Activated T-helper 1 cell treated with anti-CD3 and anti-CD28 coated beads, Interleukin-2, amount 50 U/mL, for 16 hours (primary cell): ENCODE measurements at places on chromosomes 11 and 22.

DNA sequence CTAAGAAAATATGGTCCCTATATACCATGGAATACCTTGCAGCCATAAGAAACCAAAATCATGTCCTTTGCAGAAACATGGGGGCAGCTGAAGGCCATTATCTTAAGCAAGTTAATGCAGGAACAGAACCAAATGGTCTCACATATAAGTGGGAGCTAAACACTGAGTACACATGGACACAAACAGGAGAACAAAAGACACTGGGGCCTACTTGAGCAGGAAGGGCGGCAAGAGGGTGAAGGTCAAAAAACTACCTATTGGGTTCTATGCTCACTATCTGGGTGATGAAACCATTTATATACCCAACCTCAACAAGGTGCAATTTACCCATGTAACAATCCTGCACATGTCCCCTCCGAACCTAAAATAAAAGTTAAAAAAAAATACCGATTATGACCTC lies 22.5 kb downstream of the GAS2 start:
- DNase-seq: no peak

DNA sequence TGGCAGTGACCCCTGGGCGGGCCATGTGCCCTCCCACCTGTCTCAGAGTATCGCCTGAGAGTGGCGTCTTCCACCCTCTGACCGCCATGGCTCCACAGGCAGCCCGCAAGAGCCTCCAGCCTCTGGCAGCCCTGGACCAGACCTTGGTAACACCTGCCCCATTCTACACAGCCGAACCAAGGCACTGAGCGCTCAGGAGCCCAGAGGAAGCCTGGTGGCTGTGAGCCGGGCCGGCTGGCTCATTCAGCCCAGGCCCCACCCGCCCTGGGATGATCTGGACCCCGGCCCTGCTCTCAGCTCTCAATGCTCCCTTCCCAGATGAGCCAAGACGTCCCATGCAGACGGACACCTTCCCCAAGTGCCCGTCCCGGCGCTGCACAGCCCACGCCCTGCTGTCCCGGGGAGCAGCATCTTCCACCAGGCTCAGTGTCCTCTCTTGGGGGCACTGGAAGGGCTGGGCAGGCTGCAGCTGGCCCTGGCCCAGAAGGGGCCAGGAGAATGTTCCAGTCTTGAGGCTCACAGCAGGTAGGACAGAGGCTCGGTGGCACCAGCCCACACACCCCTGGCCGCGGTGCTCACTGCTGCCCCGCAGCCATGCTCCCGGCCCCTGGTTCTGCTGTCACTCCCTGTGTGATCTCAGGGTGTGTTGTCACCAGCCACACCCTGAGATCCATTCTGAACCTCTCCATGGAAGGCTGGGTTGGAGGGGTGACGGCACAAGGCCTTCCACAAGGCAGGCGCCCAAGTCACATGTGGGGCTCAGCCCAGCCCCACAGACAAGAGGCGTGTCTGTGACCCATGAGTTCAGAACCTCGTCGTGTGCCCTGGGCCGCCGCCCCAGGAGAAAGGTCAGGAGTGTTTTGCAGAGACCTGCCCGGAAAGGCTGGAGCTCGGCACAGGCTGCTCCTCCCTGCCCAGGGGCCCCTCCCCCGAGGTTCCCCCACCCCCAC lies 24.2 kb upstream of the PPARA start:
- no peak for DNase-seq

GRCh38 chr22:24803064-24803542 lies 2.9 kb upstream of the SGSM1 start:
- DNase-seq: peak; percentile 20

DNA sequence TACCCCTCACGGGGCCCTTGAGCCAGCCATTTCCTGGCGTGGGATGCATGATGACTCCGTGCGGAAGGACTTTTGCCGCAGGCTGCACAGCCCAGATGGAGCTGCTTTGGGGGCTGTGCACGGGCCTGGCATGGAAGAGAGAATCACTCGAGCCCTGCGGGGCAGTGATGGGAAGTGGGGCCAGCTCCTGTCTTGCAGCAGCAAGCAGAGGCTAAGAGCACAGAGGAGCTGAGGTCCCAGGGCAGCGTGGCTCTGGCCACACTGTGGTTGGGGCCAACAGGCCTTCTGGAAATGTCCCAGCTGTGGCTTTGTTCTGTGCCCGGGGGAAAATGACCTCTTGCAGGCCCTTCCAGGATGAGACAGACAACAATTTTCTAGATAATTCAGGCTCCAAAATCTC lies 92.7 kb upstream of the TIMP3 start:
- DNase-seq: no peak

DNA sequence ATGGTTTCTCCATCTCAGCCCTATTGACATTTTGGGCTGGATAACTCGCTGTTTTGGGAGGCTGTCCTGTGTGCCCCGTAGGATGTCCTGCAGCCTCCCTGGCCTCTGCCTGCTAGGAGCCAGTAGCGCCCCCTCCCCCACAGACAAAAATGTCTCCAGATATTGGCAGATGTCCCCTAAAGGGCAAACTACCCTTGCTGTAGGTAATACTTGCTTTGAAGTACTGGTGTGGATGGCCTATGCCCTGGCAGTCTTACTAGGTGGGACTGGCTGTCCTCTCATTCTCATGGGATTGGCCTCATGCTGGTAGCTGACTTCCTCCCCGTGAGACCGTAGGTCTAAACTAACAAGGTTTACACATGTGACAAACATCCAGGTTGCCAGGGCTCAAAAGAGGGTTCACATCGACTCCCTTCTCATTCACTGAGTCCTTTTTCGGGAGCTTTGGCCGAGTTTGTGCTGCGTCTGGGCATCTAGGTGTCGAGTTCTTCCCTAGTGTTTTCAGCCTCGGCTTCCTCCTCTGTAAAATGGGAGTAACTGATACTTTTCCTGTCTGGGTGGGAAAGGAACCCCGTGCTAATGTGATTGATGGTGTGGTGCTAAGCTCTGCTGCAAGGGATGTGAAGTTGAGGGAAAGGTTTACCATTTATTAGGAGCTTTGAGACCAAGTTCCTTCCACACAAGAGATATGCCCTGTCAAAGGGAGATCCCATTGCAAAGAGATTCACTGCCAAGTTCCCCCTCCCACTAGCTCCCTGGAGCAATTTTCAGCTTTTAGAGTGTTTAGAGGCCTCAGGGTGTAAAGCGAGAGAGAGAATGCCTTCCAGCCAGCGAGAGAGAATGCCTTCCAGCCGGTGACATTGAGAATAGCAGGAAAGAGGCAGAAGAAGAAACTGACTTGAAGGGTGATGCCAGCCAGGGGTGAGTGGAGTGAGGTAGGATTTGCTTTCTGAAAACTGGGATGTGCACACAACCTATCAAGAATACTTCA lies 17.0 kb downstream of the PTPRJ start:
- no peak for DNase-seq

DNA sequence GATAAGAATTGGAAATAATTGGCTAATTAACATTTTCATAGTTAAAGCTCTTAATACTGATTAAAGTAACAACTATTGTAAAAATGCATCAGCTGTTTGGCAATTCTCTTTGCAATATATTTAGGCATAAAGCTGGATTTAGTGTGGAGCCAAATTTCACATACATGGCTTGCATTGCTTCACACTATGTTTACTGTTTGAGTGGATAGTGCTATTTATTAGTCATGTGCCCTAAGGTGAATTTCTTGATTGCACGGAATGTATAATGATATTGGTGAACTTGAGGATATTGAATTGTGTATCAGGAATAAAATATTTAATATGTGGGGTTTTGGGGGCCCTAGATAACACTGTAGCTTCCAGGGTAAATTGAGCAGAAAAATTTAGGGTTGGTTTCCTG lies 100.9 kb downstream of the AASDHPPT start:
- DNase-seq: no peak

DNA sequence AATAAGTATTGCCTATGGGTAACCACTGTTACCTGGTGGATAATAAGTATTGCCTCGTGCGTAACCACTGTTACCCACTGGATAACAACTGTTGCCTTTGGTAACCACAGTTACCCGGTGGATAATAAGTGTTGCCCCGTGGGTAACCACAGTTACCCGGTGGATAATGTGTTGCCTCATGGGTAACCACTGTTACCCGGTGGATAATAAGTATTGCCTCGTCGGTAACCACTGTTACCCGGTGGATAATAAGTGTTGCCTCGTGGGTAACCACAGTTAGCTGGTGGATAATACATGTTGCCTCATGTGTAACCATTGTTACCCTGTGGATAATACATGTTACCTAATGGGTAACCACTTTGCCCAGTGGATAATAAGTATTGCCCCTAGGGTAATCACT lies 9.8 kb upstream of the NXPE4 start:
- DNase-seq: no peak

DNA sequence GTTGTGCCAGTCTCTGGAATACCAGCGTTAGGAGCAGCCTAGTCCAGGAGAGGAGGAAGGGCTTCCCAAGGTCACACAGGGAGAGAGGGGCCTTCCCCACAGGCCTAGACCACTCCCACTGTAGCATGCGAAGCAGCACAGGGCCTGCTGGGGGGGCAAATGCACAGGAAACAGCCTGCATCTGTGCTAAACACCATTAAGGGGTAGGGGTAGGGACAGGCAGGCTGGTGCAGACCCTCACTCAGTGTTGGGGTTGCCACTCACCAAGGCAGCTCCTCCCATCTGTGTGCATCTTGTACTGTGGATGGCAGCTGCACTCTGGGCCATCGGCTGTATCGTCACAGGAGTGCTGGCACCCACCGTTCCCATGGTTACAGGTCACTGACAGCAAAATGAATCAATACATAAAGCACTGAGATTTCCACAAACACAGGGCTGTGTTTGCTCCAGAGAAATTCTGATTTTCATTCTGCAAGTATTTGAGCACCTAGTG lies 24.9 kb downstream of the SCUBE2 start:
- no peak for DNase-seq

- DNase-seq: no peak
These were observed 50.2 kb downstream of the PHF21A start for GRCh38 chr11:46071091-46071490.

DNA sequence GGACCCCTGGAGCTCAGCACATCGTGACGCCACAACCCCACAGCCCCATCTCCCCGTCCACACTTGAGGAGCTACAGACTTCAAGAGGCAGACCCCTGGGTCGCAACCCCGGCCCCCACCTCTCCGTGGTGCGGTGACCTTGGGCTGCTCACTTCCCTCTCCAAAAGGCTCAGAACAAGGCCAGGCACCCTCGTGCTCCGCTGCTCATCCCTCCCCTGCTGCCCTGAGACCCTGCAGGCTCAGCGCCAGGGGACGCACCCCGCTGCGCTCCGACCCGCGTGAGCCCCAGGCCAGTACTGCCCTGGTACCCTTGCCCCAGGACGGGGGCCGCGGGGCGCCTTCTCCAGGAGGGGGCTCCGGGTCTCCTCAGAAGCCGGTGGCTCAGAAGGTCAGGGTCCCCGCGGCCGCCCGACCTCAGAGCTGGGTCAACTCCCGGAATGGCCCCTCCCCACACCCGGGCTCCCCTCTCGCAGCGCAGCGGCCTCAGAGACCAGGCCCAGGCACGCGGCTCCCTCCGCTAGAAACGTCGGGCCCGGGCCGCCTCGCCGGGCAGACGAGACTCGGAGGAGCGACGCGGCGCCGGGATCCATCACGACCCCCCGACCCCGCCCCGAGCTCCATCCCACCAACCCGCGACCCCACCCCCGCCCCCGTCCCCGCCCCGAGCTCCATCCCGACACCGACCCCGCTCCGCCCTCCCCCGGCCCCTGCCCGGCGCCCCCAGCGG lies 563 bp downstream of the GATD1 start:
- DNase-seq: no peak

GRCh38 chr22:38657045-38657909 lies 839 bp downstream of the CBY1 start:
- no peak for DNase-seq

DNA sequence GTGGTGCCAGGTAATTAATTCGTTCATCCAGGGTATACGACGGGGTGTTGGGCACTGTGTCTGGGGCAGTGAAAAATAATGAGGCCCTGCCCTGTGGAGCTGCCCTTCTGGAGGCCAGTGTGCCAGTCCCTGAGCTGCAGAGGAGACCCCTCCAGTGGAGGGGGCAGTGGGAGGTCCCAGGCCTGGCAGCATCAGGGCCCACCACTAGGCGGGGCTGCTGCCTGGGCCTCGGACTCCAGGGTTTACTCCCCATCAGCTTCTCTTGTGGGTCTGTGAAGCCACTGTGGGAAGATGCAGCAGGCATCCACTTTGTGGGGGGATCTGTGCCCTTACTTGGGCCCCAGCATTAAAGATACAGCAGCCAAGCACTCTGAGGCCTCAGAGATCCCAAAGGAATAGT lies 17.4 kb upstream of the TMPRSS6 start:
- DNase-seq: no peak

DNA sequence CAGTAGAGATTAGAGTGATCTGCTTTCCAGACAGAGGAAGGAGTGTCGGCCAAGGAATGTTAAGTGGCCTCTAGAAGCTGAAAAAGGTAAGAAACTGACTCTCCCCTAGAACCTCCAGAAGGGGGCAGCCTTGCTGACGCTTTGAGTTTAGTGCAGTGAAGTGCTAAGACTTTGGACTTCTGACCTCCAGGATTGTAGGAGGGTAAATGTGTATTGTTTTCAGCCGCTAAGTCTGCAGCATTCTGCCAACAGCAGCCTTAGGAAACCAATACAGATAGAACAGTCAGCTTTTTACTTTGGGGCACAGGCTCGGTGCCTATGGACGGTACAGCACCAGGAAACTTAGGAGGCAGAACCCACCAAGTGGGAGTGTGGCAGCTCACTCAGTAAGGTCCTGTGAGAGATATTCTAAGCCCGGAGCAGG lies 3.6 kb upstream of the TBC1D22A start:
- DNase-seq: no peak

DNA sequence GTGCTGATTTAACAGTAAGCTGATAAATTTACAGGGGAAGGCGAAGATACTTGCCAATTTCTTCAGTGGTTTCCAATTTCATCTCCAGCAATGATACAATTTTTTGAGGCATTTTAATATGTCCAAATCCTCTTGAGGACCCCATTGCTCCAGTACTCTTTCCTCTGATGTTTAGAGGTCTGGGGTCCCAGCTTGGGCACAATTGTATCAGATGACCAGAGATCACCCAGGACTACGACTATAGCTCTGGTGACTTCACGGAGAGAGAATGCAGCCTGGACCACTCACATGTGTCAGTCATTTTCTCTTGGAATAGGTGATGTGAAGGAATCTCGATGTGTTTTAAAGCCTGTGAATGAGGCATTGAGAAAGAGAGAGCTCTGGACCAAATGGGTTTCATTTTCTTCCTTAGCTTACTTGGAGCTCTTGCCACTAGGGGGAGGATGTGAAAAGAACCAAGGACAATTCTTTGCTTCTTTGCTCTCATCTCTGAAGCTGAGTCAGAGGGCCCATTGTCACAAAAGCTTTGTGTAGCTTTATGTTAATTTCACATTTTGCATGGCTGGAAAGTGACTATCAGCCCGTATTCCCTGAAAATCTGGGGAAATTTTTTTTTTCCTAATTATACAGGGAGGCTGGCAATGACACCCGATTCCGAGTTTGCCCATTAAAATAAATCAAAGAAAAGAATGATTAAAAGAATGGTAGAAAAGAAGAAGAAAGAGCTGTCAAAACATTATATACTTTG lies 6.7 kb upstream of the CCDC90B start:
- no peak for DNase-seq

- DNase-seq: no peak
These were observed 27.6 kb downstream of the RIBC2 start for GRCh38 chr22:45441138-45441537.

GRCh38 chr11:93668171-93668570 lies 6.7 kb downstream of the CEP295 start:
- no peak for DNase-seq

GRCh38 chr22:35522225-35523149 lies 18.1 kb upstream of the RASD2 start:
- DNase-seq: no peak

- DNase-seq: no peak
These were observed 274.7 kb downstream of the CASP12 start for GRCh38 chr11:104623518-104623917.

- DNase-seq: no peak
These were observed 3.6 kb downstream of the ZFTA start for GRCh38 chr11:63764679-63765647.

- no peak for DNase-seq
These were observed 18.9 kb downstream of the UQCR10 start for GRCh38 chr22:29786031-29786430.
